ENCODE measurements at places on chromosomes 5 and 9. TPM values are rescaled to one million over a fixed set of nuclear protein-coding genes. Genes with fewer than 3 reads are reported as not detected.

GRCh38 chr5:124772457-124773200 is 26.2 kb upstream of the ZNF608 start:
- DNase-seq: no peak

- no peak for DNase-seq
These were observed 113.6 kb upstream of the ADRA1B start for GRCh38 chr5:159802661-159803060.

GRCh38 chr9:32490601-32491000 is 35.4 kb downstream of the RIGI start:
- DNase-seq: no peak

The TBCA gene
- 97.2 TPM for total RNA-seq

Data from CD4-positive, alpha-beta memory T cell (primary cell).